ENCODE measurements at places on chromosomes 12 and 14.

- no peak for DNase-seq
These were observed 12.4 kb downstream of the SLCO1B3 start for GRCh38 chr12:20822925-20823324.

DNA sequence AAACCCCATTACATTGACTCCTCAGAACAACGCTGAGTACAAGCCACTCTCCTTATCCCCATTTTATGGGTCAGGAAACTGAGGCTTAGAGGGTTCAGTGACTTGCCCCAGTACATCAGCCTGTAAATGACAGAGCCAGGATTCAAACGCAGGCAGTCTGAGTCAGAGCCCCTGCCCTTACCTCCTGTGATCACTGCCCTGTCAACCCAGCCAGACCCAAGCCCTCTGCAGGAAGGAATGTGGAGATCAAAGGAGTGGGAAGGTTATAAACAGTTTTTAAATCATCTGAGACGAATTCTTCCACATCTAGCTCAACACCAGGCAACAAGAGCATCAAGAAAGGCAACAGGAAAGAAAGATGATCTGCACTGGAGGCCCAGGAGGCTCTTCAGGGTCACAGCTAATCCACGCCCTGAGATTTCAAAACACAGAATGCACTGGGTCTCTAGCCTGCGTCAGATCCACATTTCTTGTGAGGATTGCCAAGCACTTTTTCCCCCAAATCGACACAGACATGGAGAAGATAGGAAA is 38.5 kb downstream of the SPTB start:
- no peak for DNase-seq

GRCh38 chr12:50006280-50006679 is 19.0 kb downstream of the RACGAP1 start:
- DNase-seq, result no peak

- no peak for DNase-seq
These were observed 20.3 kb upstream of the FOXG1 start for GRCh38 chr14:28746247-28746646.

DNA sequence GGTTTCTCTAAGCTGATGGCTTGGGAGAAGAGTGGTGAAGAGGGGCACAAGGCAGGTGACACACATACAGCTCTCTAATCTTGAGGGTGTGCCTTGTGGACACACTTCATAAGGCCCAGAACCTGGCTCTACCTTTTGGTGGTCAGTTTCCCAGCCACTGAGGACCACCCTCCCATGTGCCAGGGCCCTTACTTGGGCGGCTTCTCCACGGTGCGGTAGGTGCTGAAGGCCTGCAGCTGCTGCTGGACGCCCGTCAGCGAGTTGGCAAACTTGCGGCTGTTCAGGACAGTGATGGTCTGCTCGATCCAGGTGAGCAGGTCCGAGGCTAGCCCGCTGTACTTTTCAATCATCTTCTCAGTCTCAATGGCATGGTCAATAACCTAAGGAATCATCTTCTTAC is 80.2 kb downstream of the SPTB start:
- no peak for DNase-seq
